ENCODE measurements at places on chromosomes 3 and 15.

DNA sequence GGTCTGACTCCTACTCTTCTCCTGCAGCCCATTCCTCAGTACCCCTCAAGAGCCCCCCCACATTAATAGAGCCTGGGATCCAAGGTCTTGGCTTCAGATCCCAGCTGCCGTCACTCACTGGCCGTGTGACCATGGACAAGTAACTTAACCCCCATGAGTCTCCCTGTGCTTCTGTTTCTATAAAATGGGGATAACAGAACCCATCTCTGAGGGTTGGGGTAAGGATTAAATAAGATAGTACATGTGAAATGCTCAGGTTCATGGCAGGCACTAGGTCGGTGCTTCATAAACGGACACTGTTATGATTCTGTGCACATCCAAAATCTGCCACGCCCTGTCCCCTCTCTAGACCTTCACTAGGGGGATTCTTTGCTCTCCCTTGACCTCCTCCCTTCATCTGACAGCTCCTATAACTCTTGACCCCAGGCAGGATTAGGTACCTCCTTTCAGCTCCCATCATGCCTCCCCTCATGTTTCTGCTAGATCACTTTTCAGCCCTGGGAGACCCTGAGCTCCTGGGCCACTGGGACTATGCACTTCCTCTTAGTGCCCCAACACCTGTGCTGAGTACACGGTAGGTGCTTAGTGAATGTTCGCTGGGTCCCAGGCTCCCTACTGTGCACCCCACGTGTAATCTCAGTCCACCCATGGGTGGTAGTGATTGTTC lies 1.5 kb downstream of the CAND2 start:
- no peak for DNase-seq

- DNase-seq: peak; percentile 86
Observed at GRCh38 chr3:124887177-124887931, at the start of gene ITGB5. Gene ITGB5, minus strand, starts transcription at chr3:124887365. Its CDS starts 365 bp downstream, at chr3:124887000.

GRCh38 chr3:62238431-62238830 lies 134.9 kb downstream of the FEZF2 start:
- no peak for DNase-seq

DNA sequence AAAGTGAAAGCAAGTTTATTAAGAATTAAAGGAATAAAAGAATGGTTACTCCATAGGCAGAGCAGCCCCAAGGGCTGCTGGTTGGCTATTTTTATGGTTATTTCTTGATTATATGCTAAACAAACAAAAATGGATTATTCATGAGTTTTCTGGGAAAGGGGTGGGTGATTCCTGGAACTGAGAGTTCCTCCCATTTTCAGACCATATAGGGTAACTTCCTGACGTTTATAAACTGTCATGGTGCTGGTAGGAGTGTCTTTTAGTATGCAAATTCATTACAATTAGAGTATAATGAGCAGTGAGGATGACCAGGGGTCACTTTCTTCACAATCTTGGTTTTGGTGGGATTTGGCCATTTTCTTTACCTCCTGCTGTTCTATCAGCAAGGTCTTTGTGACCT lies 707.9 kb downstream of the ZNF385D start:
- DNase-seq: no peak

- no peak for DNase-seq
Observed at GRCh38 chr3:158420654-158421396, 150.2 kb upstream of the MLF1 start.

- DNase-seq: no peak
Observed at GRCh38 chr3:110727056-110727455, 344.6 kb upstream of the NECTIN3 start.

- DNase-seq: no peak
Observed at GRCh38 chr15:81612631-81613030, 238.6 kb upstream of the TMC3 start.

- DNase-seq: no peak
Observed at GRCh38 chr15:58423831-58424608, 7.8 kb upstream of the LIPC start.

DNA sequence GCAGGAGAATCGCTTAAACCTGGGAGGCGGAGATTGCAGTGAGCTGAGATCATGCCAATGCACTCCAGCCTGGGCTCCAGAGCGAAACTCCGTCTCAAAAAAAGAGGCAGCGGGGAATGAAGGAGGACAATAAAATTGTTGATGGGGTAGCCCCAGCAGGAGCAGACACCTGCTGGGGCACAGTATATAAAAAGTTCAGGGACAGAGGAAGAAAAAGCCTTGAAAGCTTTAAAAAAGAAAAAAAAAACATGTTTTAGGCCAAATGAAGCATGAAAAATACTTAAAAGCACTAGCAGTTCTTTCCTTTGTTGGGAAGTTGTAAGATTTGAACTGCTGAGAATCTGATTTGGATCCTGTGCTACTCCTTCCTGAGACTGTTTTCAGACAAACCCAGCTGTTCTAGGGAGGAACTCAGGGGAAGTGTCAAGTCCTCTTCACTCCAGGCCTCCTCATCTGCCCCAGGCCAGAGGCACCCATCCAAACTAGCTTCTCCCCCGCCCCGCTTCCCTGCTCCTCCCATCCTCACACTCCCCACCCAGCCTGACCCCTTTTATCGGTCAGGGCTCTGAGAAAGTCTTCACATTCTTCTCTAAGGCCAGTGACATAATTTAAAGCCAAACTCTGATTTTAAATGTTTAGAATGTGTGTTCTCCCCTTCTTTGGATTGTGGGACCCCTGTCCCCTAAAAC lies 4.9 kb downstream of the IL17RD start:
- peak; percentile 67 for DNase-seq

DNA sequence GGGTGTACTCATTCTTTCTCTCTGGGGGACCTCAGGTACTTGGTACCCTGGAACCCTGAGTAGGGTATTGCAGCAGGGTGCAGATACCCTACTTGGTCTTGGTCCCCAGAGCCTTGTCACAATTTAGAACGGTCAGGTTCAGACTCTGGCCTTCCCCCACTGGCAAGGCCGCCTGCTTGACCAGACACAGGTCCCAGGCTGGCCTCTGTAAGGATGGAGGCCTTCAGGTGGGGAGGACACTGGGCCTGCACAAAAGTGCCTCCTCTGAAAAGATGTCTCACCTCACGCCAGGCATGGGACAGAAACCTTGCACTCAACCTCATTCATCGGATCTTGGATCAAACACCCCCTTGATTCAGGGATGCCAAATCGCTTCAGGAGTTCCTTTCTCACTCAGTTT lies 158.4 kb downstream of the KLF13 start:
- no peak for DNase-seq

- no peak for DNase-seq
Observed at GRCh38 chr3:47634996-47635395, 56.3 kb upstream of the CSPG5 start.

GRCh38 chr3:29164825-29165224 lies 116.0 kb upstream of the RBMS3 start:
- no peak for DNase-seq

- no peak for DNase-seq
Observed at GRCh38 chr3:101202640-101203039, 117.7 kb downstream of the IMPG2 start.

DNA sequence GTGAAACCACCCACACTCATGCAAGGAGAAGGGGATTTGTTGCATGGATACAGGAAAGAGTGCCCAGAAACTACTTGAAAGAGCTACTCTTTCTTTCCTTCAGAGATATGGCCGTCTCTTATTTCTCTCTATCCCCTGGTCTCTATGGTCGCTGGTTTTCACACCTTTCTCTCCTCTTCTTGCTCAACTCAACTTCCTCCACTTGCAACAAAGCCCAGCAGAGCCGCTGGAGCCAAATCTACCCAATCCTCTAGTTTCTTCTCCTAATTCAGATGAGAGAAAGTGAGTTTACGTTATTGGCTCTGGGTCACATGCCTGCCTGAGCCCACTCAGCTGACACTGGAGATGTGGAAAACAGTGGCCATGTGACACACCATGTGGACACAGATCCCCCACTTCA lies 215.2 kb downstream of the OSBPL10 start:
- DNase-seq: no peak

- no peak for DNase-seq
Observed at GRCh38 chr15:33656168-33656567, 312.1 kb upstream of the CHRM5 start.

DNA sequence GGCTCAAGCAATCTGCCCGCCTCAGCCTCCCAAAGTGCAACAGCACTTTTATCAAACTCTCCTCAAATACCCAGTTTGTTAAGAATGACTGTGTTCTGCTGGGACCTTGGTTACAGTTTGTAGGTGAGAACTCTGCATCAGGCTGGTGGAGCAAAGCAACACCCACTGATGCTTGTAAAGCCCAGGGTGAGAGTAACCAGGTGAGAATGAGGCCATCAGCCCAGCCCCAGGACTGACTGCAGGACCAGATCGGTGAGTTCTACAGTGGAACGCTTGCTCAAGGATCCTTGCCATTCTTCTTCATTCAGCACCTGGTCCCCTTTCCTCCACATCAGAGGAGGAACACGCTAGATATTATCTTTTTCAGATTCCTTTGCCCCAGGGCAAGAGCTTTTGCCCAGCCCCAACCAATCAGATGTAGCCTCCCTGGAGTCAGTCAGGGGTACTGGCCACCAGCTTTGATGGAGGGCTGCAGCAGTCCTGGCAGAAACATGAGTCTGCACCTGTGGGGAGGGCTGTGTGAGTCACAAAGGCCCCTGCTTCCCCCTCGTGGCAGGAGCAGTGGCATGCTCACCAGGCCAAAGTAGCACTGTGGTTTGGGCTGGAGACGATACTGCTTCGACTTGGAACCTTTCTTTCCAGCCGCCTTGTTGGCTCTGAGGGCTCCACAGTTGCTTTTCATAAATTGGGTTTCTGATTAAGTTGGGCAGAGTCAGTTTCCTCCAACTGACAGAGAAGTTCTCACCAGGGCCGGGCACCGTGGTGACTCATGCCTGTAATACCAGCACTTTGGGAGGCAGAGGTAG lies 3.5 kb upstream of the SHISA5 start:
- DNase-seq: no peak

DNA sequence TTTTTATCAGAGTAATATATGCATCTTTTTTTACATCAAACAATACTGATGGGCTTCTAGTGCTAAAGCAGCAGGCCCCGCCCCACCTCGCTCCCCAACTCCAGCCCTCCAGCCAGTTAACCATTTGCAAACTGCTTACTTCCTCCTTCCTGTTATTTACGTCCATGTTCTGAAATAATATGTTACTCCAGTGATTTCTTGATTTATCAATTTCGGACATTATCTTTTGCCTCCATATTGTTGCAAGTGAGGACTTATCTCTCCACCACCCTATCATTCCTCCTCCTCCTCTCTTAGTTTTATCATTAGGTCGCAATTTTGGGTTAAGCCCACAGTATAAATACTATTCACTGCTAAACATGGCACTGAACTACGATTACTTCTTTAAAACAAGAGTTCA lies 39.5 kb downstream of the ZNF710 start:
- no peak for DNase-seq

DNA sequence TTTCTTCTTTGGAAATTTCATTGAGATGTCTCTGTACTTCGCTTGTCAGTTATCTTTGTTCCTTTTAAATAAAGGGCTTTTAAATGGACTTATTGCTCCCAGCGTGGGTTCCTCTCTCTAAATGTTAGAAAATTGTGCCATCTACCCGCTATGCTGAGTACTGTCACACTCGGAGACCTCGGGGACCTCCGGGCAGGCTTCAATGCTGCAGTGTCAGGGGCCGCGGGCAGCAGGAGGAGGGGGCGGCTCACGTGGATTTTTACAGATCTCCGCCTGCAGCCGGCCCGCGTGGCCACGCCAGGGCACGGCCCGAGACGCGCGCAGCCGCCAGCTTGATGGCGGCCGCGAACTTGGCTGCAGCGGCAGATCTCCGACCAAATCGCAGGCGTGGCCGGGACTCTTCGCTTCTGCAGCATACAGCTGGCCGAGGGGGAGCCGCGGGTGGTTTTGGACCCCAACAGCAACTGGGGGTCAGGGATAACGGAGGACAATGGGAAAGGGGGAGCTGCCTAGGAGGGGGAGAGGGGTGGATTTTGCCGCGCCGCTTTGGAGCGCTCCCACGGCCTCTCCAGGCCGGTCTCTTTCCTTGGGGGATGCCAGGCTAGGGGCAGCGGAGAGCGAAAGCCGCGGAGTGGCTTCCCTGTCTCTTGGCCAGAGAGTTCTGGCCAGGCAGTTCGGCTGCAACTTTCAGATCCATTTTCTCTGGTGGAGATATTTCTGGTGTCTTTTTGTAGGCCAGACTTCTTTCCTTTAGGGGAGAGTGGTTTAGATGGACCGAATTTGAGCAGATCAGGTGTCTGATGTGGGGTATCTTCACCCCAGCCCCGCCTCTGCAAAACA lies 15.3 kb downstream of the NR2F2 start:
- peak; percentile 91 for DNase-seq

- peak; percentile 81 for DNase-seq
Observed at GRCh38 chr3:8970971-8971589, 7.8 kb upstream of the RAD18 start.

DNA sequence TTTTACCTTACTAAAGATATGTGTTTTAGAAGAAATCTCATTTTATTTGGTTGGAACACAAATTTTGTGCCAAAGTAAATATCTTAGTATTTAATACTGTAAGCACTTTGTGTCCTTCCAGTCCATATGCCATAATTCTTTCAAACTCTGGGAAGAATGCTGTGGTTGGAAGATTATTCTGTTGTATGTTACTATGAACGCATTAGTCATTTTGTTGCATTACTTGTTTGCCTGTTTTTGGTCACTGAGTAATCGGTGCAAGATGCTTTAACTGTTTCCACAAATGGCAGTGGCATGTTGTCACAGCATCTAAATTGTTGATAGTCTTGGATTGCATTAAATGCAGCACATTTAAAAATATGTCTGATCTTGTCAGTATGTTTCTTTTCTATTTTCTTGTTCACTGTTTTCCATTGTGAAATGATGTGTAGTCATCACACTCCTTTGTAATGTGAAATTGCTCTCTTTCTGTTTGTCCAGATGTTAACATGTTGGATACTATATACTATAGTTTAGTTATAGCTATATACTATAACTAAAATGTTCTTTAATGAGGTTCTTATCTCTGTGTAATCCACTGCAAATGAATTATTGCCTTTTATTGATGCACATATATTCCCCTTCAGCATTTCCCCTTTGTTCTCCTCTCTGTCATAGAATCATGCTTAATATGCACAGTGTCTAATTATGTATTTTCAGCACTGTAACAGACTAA lies 89.9 kb upstream of the FLNB start:
- DNase-seq: no peak

GRCh38 chr3:152021951-152022461 lies 148.6 kb downstream of the SUCNR1 start:
- no peak for DNase-seq

- DNase-seq: no peak
Observed at GRCh38 chr3:43319376-43319775, 33.0 kb downstream of the SNRK start.

DNA sequence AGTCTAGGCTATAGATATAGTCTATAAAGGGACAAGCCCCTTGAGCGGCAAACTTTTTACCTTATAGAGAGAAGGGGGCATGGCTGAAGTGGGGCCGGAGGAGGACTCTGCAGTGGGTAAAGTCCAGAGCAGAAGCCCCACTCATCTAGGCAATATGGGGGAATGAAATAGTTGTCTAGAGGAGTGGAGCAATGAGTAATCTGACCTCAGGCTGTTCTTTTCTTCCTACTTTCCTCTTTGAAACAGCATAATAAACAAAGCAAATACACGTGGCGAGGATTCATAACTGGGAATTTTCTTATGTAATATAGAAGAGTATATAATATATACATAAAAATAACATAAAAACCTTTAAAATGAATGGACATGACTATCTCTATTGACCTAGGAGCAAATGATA lies 546.4 kb upstream of the ZNF385D start:
- no peak for DNase-seq

All from sciatic nerve (tissue), 2 donors.